ENCODE measurements at places on chromosomes 13 and 19.

GRCh38 chr13:62747629-62748028 lies 1332.0 kb upstream of the PCDH20 start:
- DNase-seq, result peak; percentile 51

- DNase-seq, result no peak
These were observed 346.6 kb downstream of the COG6 start for GRCh38 chr13:40002016-40002415.

DNA sequence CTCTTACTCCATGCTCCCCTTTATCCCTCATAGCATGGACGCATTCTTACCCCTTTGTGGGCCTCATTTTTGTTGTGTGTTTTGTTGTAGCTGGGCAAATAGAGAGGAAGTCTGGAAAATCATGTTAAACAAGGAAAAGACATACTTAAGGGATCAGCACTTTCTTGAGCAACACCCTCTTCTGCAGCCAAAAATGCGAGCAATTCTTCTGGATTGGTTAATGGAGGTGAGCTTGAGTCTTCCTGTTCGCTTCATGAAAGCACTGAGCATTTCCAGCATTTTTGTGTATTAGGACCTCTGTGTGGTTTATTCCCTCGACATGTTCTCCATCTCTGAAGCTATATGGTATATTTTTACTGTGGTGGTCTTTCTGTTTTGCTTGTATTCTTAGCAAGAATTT lies 5.5 kb downstream of the CCNE1 start:
- DNase-seq, result no peak

DNA sequence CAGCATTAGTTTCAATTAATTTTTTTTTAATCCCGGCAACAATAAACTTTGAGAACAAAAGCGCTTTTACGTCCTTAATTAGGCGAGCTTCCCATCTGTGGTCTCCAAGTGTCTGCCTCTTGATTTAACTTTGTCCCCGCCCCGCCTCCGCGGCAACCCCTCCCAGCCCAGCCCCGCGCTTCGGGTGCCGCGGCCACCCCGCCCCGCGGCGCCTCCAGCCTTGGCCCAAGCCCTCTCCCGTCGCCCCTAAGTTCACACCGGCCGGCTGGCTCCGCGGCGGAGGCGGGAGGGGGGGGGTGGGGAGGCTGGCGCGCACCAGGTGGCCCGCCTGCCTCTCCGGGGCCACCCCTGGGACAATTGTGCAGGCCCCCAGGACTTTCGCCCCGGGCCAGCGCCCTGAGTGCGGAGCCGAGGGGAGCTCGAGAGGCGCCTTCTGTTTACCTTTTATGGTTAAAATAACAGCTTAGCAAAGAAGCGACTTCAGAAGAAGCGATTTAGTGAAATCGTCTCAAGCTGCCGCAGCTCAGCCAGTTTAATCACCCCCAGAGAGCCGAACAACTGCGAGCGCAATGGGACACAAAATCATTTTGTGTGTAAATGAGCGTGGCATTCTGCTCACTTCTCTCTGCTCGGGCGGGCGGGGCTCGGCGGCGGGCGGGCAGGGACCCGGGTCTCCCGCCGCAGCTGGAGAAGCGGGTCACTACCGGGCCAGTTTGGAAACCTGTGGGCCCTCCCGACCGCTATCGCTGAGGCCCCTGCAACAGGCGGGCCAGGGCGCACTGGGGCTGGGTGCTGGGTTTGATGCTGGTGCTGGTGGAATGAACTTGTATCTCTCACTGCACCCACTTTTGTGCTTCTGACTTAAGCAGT lies 1.4 kb downstream of the KCTD15 start:
- no peak for DNase-seq

DNA sequence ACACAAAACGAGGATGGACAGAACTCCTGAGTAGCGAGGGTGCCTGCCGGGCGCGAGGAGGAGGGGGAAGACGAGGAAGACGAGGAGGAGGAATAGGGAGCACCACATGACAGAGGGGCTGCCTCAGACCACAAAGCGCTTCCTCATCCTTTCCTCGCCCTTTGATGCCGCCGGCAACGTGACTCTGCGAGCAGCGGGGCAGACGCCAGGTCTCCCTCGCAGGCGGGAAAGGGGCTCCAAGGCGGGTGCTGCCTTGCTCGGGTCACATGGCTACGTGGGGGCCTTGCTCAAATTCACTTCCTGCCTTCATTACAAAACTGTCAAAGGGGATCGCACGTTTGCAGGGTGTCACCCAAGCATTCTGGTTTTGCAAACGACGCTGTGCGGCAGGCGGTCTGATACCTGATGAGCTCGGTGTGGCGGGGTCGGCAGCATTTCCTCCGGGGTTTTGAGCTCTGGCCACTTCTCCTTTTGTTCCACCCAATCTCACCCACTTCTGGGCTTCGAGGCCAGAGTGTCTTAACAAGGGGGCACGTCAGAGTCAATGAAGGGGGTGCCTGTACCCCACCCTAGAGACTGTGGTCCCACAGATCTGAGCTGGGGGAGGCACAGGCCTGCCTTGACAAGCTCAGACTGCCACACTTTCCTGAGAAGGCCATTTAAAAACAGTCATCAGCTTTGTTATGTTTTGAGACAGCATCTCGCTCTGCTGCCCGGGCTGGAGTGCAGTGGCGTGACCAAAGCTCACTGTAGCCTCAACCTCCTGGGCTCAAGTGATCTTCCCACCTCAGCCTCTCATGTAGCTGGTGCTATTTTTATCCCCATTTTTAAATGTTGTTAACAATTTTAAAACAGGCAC lies 14.9 kb downstream of the MAP2K2 start:
- DNase-seq, result no peak

DNA sequence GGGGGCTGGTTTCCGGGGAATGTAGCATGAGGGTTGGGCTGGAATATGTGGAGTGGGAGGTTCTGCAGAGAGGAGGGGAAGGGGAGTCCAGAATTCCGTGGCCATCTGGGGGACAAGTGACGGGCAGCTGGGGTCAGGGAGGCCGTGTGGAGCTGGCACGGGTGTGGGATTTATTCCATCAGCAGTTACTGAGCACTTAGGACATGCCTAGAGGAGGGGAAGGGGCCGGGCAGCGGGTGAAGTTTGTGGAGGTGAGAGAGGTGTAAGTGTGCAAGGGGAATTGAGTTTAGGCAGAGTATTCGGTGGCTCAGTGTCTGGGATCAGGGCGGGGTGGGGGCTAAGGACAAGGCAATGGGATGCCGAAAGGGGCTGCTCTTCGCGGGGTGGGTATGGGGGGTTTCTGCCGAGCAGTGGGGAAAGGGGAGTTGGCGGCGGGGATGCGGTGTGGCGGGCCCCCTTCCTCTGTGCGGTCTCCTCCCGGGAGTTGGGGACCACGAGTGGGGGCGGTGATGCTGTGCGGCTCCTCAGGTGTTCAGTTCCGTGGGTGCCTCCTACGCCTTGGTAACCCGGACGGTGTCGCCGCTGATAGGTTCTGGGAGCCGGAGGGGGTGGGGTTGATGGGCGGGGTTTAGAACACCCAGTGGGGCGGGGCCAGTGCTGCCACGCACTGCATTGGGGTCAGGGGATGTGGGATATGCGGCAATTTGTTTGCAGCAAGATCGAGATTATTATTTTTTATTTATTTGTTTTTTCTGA lies 5.4 kb downstream of the CCDC61 start:
- DNase-seq, result no peak

- DNase-seq, result peak; percentile 83
These were observed 24.2 kb downstream of the RANBP3 start for GRCh38 chr19:5953680-5954213.

- DNase-seq, result no peak
These were observed 7.7 kb downstream of the TECR start for GRCh38 chr19:14536926-14537692.

GRCh38 chr13:67318398-67318797 lies 88.3 kb upstream of the PCDH9 start:
- no peak for DNase-seq

DNA sequence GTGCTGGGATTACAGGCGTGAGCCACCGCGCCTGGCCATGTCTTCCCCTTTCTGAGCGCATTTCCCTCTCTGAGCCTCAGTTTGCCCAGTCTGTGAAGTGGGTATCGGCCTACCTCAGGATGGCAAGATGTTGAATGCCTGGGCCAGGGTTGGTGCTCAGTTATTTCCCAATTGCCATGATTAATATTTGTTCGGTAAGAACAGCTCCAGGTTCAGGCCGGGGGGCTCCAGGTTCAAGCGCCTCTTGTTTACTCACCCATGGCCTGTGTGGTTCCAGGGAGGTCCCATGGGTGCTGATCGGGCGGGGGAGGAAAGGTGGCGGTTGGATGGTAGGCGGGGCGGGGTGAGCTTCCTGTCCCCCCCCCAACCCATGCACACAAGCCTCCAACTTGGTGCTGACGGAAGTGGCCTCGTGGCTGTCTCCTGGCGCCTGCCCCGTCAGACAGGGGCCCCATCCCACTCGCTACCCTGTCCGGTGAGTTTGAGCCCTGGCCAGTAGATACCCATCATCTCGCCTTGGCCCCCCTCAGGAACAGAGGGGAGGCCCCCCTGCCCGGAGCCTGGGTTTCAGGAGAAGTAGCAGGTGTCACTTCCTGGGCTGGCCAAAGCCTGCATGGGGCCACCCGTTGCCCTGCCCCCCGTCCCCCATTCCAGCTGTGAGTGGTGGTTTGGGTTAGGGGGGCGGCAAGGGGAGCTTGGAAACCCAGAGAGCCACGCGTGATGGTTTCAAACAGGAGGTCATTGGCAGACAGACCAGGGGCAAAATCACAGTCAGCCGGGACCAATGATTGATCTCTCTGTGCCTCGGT lies at the start of gene FCHO1:
Gene FCHO1 (plus strand): TSS at position 375 of the 809 bp plus-strand sequence. CDS start 3,688 bp downstream, outside the sequence.
- no peak for DNase-seq

GRCh38 chr13:79880818-79881217 lies 399.9 kb downstream of the NDFIP2 start:
- DNase-seq, result no peak

- DNase-seq, result no peak
These were observed 120.9 kb upstream of the FREM2 start for GRCh38 chr13:38566023-38566422.

GRCh38 chr19:22438011-22438410 lies 15.9 kb upstream of the ZNF98 start:
- DNase-seq, result no peak

- DNase-seq, result no peak
These were observed 23.9 kb upstream of the PSG4 start for GRCh38 chr19:43229315-43229714.

DNA sequence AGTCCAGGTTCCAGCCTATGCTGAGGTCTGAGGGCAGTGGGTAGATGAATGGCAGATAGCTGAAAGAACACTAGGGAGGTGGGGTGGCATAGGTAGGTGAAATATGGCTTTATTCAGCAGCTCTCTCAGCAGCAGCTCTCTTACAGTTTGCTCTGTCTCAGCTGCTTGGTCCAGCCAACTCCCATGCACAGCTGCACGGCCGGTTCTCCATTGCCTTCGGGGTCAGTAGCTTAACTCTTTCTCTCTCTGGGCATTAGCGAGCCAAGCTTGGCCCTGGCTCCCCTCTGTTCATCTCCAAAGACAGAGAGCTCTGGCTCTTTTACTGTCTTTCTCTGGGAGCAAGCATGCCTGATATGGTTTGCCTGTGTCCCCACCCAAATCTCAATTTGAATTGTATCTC lies 151.9 kb downstream of the MYO16 start:
- no peak for DNase-seq

- no peak for DNase-seq
These were observed 721.3 kb upstream of the PCDH9 start for GRCh38 chr13:67951431-67951830.

GRCh38 chr13:29713839-29714238 lies 118.4 kb upstream of the SLC7A1 start:
- no peak for DNase-seq

- peak; percentile 25 for DNase-seq
These were observed 11.8 kb upstream of the SELENOW start for GRCh38 chr19:47766670-47767069.

- DNase-seq, result peak; percentile 60
These were observed 10.1 kb downstream of the AP2S1 start for GRCh38 chr19:46840498-46840942.

DNA sequence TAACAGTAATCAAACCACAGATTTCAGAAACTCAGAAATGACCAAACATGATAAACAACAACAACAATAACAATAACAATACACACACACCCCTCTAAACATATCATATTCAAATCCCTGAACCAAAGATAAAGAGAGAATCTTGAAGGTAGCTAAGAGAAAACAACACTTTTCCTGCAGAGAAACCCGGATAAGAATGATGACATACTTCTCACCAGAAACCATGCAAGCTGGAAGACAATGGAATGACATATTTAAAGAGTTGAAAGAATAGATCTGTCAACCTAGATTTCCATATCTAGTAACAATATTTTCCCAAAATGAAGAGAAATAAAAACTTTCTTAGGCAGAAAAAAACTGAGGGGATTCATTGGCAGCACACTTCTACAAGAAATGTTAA lies 138.1 kb downstream of the LIG4 start:
- DNase-seq, result no peak

- DNase-seq, result peak; percentile 39
These were observed 33.0 kb upstream of the ADGRE5 start for GRCh38 chr19:14347999-14348889.

DNA sequence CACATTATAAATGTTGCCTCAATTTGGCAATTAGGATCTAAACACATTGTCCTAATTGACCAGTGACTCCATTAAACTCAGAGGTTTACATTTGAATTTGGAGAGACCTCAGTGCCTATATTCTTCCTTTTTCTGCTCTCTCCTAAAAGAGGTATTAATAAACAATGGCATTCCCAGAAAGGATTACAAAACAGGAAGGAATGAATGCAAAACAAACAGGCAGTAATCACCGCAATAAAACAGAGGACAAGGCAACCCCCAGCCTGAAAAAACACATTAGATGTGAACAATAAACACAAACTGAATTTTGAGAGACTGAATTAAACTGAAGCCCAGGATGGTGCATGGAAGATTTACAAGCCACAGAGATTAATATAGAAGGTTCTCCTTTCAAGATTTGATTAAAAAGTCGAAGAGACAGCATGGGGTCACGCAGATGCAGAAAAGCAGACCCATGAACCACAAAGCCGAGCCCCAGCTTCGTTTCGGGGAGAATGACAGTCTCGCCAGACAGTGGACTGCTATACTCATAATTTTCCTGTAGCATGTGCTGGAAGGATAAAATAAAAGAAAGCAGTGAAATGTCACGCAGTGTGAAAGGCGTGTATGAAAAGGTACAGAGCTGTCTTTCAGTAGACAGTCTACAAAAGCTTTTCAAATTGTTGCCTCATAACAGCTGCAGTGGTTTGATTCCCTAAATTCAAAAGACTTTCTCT lies 503.0 kb downstream of the LIG4 start:
- DNase-seq, result no peak

- DNase-seq, result peak; percentile 85
These were observed 1525.9 kb upstream of the SLC10A2 start for GRCh38 chr13:104592127-104592526.

GRCh38 chr13:110133425-110134235 lies 173.3 kb downstream of the COL4A1 start:
- DNase-seq, result no peak

- peak; percentile 93 for DNase-seq
These were observed 308.3 kb downstream of the KCNRG start for GRCh38 chr13:50323440-50324065.

DNA sequence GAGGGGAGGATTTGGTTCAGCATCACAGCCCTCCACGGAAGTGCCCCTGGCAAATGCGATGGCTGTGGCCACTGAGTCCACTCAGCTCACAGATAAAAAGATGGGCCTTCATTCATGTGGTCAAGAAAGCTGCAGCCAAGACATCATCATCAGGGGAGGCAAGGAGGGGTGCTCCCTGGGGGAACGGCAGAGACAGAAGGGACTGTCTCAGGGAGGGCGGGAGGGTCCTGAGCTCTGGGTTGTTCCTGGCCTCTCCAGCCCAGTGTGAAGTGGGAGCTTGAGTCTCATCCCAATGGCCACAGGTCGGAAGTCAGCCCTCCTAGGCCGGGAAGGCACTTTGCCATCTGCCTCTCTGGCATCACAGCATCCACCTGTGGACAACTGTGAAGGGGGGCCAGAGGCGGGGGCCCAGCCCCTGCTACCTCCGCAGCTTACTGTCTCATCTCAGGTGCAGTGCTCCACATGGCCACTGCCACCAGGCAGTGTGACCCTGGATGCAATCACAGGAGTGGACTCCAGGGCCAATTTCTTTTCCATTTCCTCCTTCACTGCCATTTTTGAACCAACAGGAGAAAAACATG lies 137.8 kb upstream of the SOX1 start:
- no peak for DNase-seq
